ENCODE measurements at places on chromosomes 1 and 21. TPM values are rescaled to one million over a fixed set of nuclear protein-coding genes. Genes with fewer than 3 reads are reported as not detected.

C1QTNF12 gene
- 0.39 TPM for polyA plus RNA-seq

TNFRSF4 gene
- 50.2 TPM for polyA plus RNA-seq

PEAR1 gene
- polyA plus RNA-seq, result not detected

USH2A gene
- polyA plus RNA-seq, result not detected

PRRX1 gene
- polyA plus RNA-seq, result not detected

GUCA2A gene
- polyA plus RNA-seq, result not detected

HSPB7 gene
- not detected for polyA plus RNA-seq

All from CD4-positive, CD25-positive, alpha-beta regulatory T cell (primary cell).